ENCODE measurements at places on chromosomes 2 and 18.
A peak's percentile ranks its signal among the peaks of the same experiment; 100 is the strongest.

DNA sequence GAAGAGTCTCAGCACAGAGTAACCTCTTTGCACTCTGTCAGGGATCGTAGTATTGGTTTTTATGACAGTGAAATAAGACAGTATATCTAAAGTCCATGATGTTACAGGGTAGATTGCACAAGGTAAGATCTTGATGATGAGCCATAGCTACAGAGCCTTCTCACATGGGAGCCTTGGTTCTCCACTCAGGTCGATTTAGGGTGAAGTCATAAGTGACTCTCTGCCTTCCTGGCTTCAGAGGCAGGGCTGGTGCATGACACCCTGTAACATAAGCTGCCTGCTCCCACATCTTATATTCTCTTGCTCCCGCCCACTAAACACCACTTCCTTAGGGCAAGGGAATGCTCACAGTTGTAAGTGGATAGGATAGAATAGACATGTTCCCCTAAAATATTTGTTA is 13.3 kb downstream of the DAPL1 start:
- DNase-seq = no peak

DNA sequence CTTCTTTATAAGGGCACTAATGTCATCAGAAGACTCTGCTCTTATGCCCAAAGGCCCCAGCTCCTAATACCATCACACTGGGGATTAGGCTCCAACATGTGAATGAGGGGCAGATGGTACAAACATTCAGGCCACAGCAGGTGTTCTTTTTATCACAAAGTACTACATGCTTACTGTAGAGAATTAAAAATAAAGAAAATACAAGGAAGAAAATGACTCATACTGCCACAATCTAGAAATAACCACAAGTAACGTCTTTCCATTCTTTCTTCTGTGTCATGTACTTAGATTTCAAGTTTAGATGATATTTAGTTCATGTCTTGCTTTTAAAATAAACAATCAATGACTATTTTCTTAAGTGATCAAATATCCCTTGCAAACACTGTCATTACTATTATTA is 100.3 kb upstream of the NEDD4L start:
- no peak for DNase-seq

GRCh38 chr2:199798831-199799580 is 52.0 kb downstream of the FTCDNL1 start:
- peak; percentile 55 for DNase-seq

GRCh38 chr2:63071664-63072063 is 21.0 kb downstream of the OTX1 start:
- DNase-seq = no peak

- DNase-seq = peak; percentile 4
Measured at GRCh38 chr2:119126650-119127049, 31.9 kb downstream of the C1QL2 start.

DNA sequence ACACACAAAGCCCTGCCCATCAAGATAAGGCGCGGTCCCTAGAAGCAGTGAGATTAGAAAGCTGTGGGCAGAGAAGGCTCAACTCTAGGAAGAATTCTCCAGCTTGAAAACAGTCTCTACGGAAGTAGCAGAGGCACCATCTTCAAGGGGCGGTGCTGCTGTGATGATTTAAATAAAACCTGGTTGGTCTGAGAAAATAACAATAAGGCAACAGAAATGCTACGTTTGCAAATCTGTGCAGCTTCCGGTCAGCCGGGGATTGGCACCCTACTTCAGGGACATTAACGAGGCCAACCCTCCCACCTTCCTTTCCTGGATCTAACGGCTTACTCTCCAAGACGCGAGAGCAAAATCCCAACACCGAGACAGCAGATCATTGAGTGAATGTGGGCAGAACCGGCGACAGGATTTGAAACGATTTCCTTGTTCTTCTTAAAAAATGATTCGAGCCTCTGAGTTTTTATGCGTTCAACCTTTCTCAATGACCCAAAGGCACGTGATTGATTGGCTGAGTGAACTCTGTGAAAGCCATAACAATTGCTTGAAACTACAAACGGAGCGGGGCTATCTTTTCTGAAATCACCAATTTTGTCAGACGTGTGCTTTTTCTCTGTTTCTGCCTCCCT is 93.7 kb upstream of the ZNF516 start:
- peak; percentile 42 for DNase-seq

- no peak for DNase-seq
Measured at GRCh38 chr2:109375131-109375561, 238.6 kb downstream of the SEPTIN10 start.

- no peak for DNase-seq
Measured at GRCh38 chr18:57854726-57855125, 51.6 kb upstream of the ATP8B1 start.

GRCh38 chr2:120896126-120896525 is 160.5 kb downstream of the GLI2 start:
- no peak for DNase-seq

DNA sequence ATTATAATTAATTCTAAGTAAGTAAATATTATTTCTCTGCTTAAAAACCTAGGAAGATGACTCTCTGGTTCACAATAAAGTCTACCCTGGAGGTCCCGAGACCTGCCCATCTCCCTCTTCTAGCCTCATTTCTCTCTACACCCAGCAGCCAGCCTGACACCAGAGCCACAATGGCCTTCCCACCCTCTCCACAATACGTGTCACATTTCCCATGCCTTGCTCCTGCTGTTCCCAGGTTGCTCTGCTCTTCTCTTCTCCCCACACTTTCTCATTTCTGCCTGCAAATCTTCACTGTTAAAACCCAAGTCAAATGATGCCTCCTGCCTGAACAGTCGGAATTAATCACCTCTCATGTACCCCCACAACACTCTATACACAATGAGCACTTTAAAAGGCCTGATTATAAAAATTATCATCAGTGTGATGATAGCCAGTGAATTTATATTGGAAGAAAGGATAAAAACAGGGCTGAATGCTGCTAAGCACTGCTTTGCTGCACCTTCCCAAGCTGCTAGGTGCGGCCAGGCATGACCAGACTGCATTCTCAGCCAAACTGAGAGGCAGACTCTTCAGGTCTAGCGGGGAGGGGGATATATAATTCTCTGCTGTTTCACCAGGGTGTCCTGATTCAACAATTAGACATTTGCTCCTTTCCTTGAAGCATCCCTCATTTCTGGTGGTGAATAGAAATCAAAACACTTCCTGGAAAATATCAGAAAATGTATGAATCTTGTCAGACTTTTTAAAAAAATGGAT is 160.6 kb downstream of the DTNA start:
- no peak for DNase-seq
